ENCODE measurements at places on chromosomes 2 and 18.

DNA sequence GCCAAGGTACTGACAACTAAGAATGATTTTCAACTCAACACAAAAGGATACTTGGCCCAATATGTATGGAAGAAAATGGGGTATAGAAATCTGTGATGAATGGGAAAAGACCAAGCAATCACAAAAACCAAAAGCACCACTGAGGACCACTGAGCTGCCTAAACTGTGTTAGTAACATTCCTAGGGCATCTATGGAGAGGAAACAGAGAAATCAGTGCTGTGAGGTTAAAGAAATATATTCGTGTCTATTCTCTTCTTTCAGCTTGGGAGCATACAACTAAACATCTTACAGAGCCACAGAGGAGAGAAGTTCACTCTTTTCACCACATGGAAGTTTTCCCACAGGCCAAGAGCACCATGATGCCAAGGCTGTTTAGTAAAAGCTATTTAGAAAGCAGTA is 47.3 kb upstream of the CALCRL start:
- DNase-seq = no peak

DNA sequence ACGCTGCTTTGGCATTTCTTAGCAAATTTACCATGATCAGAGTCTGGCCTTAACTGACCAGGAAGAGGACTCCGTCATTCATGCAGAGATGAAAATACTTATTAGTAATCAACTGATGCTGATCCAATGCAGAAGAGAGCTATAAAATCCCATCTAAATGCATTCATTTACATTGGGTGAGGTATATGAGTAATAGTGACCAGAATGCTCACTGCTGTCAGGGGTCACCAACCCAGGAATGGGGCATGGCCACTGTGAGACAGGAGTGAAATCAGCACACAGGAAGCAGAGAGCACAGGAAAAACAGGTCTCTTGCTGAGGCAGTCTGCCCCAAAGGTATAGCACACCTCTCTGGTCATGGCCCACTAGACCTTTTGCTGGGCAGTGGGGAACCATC is 68.1 kb upstream of the TMEM247 start:
- DNase-seq = no peak

- no peak for DNase-seq
These were observed 197 bp downstream of the GDF7 start for GRCh38 chr2:20667151-20667530.

DNA sequence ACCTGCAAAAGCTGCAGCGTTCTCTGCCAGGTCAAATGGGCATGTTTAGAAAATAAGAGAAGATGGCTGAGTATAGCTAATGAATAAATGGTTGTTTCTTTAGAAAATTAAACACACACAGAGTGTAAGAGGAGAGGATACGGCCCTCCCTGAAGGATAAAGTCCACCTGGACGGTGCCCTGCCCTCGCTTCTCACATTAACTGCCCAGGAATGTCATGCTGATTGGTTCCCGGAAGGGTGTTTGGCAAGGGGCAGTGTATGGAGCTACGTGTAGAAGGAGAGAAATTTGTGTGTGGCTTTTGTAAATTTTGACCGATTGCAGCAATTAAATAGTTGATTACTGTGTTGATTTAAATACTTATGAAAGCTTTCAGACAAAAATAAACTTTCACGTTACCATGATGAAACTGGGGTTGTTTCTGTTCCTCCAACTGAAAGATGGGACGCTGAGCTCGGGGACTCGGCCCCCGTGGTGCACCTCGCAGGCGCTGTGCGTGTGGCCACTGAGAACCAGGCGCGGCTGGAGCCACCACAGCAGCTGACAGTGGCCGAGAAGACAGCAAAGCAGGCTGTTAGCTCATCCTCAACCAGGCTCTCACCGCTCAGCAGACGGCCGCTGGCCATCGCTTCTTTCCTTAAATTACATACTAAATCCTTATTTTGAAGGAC is 22.7 kb downstream of the MPPE1 start:
- DNase-seq = no peak

All from HTR-8/SVneo (cell line).